ENCODE measurements at places on chromosomes 7 and 10. TPM values are rescaled to one million over a fixed set of nuclear protein-coding genes. Genes with fewer than 3 reads are reported as not detected.

The AOC1 gene
- total RNA-seq: not detected

The IL6 gene
- total RNA-seq: 1.9 TPM

The PNLIP gene
- not detected for total RNA-seq

The GPR37 gene
- 0.45 TPM for total RNA-seq

The SP4 gene
- 0.92 TPM for total RNA-seq

The SPDYE6 gene
- not detected for total RNA-seq

The CPED1 gene
- not detected for total RNA-seq

The NXPH1 gene
- not detected for total RNA-seq

The PLPP4 gene
- total RNA-seq: not detected

The ACTL6B gene
- total RNA-seq: not detected

The SPAM1 gene
- not detected for total RNA-seq

The KLLN gene
- 0.43 TPM for total RNA-seq

The ZPBP gene
- not detected for total RNA-seq

The HOXA10 gene
- total RNA-seq: 7.5 TPM

The ADAM22 gene
- total RNA-seq: 0.06 TPM

The APBB1IP gene
- total RNA-seq: 8.5 TPM

The NPFFR1 gene
- total RNA-seq: not detected

The NUTM2B gene
- 0.55 TPM for total RNA-seq

The VIPR2 gene
- not detected for total RNA-seq
